ENCODE measurements at places on chromosomes 6 and 20.

DNA sequence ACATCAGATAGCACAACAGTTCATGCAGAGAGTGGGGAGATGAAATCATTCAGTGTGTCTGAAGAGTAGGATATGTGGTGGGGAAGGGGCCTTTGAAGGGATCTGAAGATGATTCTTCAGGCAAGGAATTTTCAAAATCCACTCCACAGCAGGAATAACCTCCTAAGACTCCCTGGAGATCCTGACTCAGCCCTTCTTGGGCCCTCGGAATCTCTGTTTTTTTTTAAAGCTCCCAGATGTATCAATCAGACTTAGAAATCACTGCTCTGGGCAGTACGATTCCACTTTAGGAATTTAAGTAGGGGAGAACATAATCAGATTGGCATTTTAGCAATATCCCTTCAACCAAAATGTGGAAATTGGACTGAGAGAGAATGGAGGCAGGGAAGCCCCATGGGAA is 55.5 kb downstream of the RIOK1 start:
- no peak for DNase-seq

DNA sequence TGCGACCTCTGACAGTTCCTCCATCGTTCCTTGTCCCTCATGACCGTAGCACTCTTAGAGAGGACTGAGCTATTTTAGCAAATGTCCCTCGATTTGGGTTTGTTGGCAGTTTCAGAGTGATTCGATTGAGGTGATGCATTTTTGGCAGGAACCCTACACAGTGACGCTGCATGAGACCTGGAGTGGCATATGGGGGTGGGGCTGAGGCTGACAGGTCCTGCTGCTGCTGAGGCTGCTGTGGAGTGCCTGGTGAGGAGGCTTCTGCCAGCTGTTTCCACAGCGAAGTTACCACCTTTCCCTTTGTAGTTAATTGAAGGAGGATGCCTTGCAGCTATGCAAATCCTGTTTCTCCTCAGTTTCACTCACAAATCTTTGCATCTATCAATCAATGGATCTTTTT is 19.8 kb downstream of the PXDC1 start:
- no peak for DNase-seq

- DNase-seq = no peak
Observed at GRCh38 chr6:85252552-85252951, 197.3 kb upstream of the NT5E start.

DNA sequence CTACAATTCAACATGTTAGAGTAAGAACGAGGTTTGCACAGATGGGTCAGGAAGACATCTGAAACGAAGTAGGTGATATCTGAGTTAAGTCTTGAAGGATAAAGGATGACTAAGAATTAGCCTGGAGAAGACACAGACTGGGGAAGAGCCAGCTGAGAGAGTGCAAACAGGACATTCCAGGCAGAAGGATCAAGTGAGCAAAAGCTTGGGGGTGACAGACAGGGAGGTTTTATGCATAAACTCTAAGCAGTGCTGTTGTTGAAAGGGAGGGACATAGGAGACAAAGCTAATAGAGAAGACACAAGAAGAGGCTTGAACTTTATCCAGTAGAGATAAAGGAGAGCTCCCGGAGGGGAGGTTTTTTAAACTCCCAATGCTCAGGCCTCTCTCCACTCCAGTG is 15.0 kb upstream of the ETV7 start:
- no peak for DNase-seq

DNA sequence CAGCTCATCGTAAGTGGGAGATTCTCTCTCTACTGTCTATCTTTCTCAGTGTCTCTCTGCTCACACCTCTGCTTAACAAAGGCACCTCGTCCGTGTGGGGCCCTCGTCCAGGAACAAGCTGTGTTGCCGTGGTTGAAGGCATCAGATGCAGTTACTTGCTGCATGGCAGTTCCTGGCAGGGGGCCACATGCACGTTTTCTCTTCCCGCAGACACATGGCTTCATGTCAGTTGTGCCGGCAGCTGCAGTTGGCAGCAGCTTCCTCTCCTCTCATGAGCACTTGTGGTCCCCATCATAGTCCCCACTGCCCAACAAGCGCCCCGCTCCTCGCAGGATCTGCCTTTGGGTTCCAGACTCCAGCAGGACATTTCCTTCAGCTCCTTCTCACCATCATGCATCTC is 7.1 kb upstream of the AFDN start:
- no peak for DNase-seq

GRCh38 chr6:12719017-12719416 is 2.5 kb downstream of the PHACTR1 start:
- no peak for DNase-seq

GRCh38 chr6:7243179-7243981 is 69.6 kb downstream of the SSR1 start:
- DNase-seq = peak; percentile 84

GRCh38 chr6:71277926-71278600 is 10.5 kb upstream of the OGFRL1 start:
- no peak for DNase-seq

DNA sequence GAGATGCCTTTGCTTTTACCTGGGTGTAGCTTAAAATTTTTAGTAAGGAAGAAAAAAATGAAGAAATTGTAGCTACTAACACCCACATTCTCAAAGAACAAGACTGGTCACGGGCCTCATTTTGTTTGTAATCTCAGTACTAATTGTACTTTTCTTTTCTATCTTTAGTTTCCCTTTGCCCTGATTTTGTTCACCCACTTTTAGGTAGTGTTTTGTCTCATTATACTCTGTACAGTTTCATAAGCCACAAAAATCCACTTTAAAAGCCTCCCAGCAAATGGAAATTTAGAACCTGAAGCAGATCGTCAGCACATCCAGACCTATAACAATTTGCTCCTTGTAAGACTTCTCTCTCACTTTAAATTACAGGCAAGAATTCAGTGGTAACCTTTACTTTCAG is 43.3 kb downstream of the TP53INP2 start:
- DNase-seq = no peak

DNA sequence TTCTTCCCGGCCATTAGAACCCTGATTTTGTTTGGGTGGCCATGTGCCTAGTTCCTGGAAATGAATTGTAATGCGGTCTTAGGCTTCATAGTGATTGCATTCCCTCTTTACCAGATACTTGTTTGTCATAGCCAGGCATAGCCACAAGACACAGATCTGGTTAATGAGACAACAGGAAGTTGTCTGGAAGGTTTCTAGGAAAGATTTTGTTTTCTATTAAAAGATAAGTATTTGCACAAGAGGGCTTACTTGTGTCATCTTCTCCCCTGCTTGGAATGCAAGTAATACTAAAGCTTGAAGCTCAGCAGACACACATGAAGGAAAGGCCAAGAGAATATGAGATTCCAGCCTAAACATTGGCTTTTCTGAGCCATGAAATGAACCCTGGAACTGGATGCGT is 12.9 kb downstream of the FARS2 start:
- no peak for DNase-seq

- no peak for DNase-seq
Observed at GRCh38 chr6:121510568-121511177, 75.2 kb downstream of the GJA1 start.

- DNase-seq = no peak
Observed at GRCh38 chr6:90156861-90157260, 139.8 kb downstream of the BACH2 start.

GRCh38 chr6:30725713-30726505 is 5.8 kb downstream of the TUBB start:
- peak; percentile 54 for DNase-seq

DNA sequence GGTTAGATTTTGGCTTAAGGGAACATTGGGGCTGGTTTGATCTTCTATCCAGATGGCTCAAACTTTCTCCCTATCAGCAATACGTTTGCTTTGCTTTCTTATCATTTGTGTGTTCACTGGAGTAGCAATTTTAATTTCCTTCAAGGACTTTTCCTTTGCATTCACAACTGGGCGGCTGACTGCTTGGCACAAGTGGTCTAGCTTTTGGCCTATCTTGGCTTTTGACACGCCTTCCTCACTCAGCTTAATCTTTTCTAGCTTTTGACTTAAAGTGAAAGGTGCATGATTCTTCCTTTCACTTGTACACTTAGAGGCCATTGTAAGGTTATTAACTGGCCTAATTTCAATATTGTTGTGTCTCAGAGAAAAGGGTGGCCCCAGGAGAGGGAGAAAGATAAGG is 254.9 kb downstream of the PLCB1 start:
- no peak for DNase-seq

DNA sequence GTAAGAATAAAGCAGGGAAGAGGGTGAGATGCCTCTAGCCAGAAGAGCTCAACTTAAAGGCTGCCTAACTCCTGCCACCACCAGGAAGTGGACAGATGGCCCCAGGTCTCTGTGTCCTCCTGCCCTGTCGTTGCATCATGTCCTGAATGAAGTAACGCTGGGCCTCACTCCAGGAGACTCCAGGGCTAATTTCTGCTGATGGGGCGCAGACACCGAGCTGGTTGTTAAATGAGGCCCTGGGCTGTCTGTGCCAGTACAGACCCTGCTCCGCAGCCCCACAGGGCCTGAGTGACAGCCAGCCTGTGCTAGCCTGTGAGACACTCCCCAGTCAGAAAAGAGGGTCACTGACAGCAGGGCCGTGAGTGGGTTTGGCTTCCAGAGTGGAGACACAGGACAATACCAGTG is 6.5 kb downstream of the IP6K3 start:
- peak; percentile 59 for DNase-seq

DNA sequence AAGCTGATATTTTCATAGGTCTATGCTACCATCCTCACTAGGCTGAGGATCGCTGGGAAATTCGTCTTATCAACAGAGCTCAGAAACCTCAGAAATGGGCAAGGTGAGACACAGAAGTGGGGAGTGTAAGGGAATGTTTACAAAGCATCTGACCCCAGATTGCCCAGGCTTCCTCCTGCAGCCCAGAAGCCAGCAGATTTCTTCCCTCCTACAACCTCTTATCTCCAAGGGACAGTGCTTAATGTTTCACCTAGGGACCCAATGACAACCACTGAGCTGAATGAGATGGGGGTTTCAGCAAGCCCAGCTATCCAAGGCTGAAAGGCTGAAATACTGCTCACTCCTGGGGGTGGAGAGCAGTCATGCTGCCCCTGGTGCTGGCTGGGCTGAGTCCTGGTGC is 52.4 kb upstream of the TBC1D7 start:
- no peak for DNase-seq
